ENCODE measurements at places on chromosomes 6 and 20.

- DNase-seq = no peak
Measured at GRCh38 chr6:107868867-107869611, 44.9 kb upstream of the SCML4 start.

DNA sequence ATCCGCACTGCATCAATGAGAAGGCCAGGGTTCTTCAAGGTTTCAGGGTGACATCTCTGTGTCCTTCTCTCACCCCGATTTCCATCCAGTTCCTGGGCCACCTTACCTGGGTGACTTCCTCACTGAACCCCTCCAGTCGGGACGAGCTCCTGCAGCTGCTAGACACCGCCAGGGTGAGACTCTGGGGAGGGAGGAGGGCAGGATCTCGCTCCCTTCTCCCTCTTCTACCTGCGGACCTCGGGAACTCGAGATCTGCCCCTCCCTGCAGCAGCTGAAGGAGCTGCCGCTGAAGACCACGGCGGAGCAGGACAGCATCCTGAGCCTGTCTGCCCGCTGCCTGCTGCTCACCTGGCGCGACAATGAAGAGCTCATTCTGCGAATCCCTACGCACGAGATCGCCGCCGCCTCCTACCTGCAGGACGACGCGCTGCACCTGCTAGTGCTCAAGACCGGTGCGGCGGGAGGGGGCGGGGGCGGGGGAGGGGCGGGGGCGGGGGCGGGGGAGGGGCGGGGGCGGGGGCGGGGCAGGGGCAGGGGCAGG is 7.5 kb downstream of the CCM2L start:
- DNase-seq = peak; percentile 10

GRCh38 chr6:113631666-113632065 is 225.5 kb upstream of the MARCKS start:
- DNase-seq = no peak

DNA sequence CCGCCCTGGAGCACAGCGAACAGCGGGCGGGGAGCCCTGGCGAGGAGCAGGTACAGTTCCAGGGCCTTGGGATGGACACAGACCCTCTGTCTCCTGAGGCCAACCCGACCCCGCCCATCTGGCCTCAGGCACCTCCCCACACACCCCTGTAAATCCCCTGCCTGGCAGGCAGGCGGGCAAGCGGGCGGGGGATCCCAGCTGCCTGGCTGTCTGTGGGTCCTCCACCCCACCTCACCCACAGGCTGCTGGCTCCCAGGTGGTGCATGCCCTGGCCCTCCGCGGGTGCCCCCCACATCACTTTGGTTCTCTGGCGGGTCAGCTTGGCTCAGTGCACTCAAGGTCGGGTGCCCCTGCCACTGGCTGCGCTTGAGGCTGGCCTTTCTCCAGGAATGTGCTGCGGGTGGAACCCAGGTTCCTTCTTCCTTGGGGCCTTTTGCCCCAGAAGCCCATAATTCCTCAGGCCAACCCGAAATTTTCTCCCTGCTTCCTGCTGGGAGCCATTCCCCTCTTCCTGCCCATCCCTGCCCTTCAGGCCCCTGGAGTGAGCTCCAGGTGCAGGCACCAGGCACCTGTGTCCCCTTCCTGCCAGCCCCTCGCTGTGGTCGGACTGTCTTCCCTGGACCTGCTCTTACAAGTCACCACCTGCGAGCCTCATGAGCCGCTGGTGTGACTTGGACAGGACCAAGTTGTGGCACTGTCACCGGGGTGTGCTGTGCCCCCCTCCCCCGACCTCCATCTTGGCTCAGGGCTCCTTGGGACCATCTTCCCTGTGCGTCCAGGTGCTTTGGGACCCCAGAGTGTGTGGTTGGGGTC is 5.3 kb upstream of the TNFRSF6B start:
- DNase-seq = no peak

DNA sequence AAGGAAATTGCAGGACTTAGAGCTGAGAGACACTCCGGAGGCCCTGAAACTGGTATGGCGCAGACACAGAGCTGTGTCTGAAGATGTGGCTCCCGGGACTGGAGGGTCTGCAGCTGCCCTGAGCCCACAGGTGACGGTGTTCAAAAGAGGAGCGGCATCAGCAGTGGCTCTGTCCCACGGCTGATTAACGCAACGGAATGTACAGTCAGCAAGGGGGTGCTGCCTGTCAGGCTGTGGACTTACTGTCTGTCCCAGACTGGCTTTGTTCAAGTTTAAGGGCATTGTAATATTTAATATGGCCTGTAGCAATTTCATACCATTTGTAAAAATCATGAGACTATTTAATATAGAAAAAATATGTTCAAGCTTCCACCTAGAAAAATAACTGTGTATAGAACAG is 228.0 kb upstream of the TAB2 start:
- no peak for DNase-seq

DNA sequence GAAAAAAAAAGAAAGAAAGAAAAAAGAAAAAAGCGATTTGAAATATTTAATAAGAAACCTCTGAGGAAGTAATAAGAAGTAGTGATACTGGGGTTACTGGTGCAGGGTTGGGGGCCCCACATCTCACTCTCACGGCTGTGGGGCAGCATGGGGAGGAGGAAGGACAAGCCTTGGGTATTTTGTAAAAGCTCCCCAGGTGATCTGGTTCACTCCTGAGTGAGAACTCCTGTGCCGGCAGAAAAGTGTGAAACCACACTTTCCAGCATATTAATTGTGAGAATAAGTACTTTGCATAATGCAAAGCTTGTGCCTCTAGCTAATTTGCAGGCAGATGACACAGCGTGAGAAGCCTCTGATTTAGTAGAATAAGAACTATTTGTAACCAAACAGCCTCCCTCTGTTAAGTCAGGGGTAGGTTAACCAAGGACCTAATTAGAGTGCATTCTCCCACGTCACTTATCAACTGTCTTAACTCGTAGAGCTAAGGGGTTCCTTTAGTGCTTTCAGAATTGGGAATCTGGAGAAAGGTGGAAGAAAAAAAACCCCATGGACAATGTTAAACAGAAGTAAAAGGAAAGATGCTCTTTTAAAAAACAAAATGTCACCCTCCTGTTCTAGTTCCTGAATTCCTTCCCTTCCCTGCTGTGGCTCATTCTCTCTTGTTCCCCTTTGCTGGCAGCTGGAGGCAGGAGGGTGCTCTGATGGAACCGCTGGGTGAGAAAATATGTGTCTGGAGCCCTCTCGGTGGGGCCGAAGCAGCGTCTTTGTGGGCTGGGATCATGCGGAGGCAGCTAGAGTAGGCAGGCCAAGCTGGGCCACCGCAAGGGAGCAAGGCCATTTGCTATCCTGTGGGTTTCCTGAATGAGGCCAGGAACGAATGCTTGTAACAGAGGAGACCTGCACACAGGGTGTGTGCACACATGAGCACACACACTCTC is 108.7 kb downstream of the FYN start:
- peak; percentile 50 for DNase-seq

DNA sequence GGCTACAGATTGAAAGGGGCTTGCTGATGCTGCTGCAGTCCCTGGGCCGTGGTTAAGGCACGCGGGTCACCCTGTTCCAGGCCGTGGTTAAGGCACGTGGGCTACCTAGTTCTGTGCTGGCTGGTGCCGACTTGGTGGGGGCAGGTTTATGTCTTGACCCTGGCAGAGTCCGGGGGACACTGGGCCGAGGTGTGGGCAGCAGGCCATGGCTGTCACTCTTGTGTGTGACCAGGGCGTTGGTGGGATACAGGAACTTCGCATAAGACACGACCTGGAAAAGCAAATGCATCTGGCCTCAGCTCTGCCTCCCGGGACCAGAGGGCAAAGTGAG is 6.4 kb downstream of the RPS21 start:
- no peak for DNase-seq

DNA sequence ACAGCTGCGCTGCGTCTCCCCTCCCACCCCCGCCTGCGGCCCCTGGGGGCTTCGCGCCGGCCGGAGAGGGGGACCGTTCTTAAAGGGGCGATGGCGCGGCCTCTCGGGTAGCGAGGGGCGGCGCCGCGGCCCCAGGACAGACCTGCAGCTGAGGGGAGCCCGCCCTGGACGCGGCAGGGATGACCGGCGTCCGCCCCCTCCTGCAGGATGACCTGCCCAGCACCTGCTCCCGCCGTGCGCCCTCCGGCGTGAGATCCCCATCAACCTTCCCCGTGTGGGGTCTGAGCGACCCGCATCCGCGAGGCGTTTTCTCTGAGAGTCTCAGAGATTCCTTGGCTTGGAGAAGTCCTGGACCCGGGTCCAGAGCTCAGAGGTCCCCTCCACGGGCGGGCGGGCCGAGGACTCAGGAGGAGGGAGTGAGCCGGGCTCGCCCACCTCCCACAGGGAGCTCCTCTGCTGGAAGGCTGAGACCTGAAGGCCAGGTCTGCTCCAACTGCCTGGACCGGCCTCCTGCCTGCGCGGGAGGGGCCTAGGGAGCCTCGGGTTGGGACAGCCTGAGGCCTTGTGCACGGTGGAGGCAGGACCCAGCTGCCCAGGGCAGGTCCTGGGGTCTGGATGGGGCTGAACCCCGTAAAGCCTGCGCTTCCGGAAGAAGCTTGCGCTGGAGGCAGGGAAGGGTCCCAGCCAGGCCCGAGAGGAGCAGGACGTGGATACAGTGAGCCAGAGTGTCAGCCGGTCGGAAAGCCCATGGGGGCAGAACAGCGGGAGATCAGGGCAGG is 532 bp upstream of the NKAIN4 start:
- DNase-seq = no peak

- DNase-seq = no peak
Measured at GRCh38 chr6:153591159-153591558, 447.9 kb upstream of the OPRM1 start.

DNA sequence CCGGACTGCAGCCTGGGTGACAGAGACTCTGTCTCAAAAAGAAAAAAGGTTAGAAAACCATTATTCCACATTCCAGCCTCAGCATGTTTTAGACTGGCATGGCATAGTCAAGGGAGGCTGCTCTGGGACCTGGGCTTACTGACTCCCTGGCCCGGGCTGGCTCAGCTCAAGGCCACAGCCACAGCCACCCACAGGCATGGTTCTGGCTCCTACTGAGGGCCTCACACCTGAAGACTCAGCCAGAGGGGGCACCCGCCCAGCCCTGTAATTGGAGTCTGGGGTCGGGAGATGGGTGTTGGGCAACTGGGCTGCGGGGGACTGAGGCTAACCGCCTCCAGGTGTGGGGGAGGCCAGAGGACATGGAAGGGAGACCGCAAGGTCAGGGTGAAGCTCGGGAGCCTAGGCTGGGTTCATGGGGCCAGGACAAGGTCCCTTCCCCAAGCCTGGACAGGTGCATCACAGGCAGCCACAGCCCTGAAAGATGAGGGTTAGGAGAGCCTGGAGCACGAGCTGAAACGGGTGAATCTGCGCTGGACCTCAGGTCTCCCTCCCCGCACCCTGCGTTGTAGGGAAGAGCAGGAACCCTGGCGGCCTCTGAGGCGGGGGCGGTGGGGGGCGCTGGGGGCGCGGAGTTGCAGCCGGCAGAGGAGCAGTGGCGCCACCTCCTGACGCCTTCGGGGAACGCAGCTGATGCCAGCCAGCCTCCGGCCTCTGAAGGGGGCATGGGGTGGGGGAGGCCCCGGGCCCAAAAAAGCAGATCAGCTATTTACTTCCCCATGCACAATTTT is 67.7 kb upstream of the SRSF6 start:
- no peak for DNase-seq

- DNase-seq = no peak
Measured at GRCh38 chr6:28160233-28160632, 18.6 kb downstream of the ZKSCAN8 start.

DNA sequence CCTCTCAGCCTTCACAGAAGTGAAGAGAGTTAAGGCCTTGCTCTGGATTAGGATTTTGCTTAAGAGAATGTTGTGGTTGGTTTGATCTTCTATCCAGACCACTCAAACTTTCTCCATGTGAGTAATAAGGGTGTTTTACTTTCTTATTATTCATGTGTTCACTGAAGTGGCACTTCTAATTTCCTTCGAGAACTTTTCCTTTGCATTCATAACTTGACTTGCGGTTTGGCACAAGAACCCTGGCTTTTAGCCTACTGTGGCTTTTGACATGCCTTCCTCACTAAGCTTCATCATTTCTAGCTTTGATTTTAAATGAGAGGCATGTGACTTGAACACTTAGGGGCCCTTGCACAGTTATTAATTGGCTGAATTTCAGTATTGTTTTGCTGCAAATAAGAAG is 166.1 kb upstream of the OPRM1 start:
- no peak for DNase-seq

GRCh38 chr6:112193535-112194051 is 60.8 kb downstream of the LAMA4 start:
- no peak for DNase-seq

GRCh38 chr6:108170332-108171290 is 4.8 kb downstream of the NR2E1 start:
- no peak for DNase-seq

DNA sequence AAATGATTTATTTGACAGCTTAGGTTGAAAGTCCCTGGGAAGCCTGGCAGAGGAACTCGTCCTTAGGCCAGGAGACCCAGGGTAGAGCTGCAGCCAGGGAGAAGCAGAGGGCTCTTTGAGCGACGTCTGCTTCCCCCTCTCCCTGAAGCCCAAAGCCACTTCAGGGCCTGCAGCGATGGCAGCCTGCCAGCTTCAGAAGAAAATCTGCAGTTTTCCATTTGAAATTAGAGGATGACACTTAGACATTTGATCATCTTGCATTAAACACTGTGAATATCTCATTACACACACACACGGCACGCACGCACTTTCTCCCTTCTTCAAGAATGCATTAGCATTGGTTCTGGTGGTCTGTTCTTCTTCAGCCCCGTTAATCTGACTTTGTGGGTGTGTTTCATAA is 96.5 kb downstream of the PLEKHG1 start:
- no peak for DNase-seq

- no peak for DNase-seq
Measured at GRCh38 chr6:49565855-49566254, 15.4 kb downstream of the C6orf141 start.

GRCh38 chr6:3848380-3848779 is 793 bp upstream of the FAM50B start:
- DNase-seq = no peak

DNA sequence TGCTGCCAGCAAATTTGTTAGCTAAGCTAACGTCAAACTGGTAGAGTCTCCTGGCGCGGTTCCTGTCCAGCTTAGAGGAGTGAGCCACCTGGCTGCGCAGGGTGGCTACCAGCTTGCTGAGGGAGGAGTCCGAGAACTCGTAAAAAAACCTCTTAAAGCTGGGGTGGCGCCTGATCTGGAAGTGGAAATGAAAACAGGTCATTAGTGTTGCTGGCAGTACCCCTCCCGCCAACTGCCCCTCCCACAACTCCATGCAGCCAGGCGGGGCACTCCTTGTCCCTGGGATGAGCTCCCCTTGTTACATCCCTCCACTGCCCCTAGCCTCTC is 17.3 kb downstream of the BNIP5 start:
- no peak for DNase-seq

DNA sequence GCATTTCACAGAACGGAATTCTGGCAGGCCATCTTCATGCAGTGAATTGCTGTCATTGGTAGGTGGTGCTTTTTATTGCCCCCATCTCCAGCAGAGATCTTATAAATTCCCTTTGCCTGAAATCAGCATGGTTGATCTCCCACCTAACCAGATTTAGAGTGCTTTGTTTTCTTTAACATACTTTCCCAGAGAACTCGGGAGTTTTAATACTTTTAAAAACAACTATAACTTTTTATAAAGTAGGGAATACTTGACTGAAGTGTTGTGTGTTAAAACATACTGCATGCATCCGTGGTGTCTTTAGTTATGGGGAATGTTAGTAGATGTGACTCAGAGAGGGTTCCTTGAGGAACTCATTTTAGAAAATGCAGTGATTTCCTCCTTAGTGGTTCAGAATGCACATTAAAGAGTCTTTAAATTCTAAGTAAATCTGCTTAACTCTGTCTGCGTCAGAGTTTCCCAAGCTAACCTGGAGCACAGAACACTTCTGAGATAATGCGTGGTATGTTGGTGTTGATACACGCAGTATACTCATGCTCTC is 54.9 kb downstream of the AKAP12 start:
- no peak for DNase-seq
